Stimulated activated CD8-positive, alpha-beta memory T cell treated with anti-CD3 and anti-CD28 coated beads, Interleukin-4, amount 100 ng/mL, for 1 hour (primary cell): ENCODE measurements at places on chromosomes 2 and 18.

DNA sequence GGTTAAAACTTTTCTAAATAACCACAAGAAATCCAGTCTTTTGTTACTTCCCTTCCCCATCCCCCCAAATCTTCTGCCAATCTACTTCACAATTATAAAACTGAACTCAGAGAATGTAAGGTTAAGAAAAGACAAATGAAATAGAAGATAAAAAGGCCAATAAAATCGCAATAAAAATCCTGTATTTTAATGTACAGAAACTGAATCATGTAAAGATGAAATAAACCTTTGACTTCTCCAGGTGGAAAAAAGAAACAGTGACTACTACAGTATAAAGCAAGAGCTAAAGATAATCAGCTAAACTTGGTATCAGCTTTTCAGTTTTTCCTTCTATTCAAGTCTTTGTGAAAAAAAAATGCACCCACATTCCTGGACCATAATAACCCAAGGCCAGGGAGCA is 1.7 kb downstream of the SYT4 start:
- no peak for DNase-seq

- no peak for DNase-seq
Measured at GRCh38 chr2:1688161-1688560, 56.2 kb downstream of the PXDN start.

DNA sequence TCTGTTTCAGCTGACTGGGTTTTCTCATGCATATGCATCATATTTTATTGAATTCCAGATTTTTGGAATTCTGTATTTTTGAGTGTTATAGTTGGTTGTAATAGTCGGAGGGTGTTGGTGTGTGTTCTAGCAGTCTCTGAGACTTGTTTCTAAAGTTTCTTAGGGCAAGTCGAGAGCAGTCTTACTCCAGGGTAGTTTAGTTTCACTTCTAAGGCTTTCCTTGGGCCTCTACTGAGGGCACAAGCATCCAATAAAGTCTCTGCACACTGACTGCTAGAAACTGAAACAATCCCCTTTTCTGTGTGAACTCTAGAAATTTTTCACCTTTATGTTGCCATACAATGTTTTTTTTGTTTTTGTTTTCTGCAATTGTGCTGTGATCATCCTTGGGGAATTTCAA is 663.7 kb upstream of the LRATD1 start:
- no peak for DNase-seq

DNA sequence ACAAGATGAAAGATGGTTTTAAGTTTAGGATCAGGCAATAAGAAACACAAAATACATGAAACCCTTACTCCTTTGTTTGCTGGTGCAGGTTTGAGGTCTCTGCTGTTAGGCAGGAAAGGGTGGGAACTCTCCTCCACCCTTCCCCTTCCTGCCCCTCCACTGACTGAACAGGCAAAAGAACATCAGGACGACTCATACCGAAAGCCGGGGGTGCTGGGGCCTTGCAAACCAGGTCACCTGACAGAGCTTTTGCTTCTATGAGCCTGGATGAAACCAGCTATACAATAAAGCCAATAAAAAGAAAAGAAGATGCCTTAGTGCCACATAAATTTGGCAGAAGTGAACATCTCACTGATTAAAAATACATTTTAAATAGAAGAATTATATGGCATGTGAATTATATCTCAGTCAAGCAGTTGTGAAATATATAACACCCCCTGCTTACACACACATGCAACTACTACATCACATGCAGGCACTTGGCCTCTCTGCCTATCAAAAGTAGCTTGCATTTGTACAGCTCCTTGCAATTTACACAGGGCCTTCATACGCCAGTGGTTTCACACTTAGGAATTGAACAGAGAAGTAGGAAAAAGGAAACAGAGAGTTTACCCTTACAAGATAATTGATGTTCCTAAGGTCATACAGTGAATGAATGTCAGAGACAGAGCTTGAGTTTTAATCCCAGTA is 215.1 kb upstream of the TRIB2 start:
- DNase-seq = no peak

- no peak for DNase-seq
Measured at GRCh38 chr2:227903381-227903780, 31.9 kb downstream of the DAW1 start.

- no peak for DNase-seq
Measured at GRCh38 chr2:70962211-70962884, 16.1 kb upstream of the ANKRD53 start.
